Jurkat, Clone E6-1 (cell line): ENCODE measurements at places on chromosomes 5 and 9.

DNA sequence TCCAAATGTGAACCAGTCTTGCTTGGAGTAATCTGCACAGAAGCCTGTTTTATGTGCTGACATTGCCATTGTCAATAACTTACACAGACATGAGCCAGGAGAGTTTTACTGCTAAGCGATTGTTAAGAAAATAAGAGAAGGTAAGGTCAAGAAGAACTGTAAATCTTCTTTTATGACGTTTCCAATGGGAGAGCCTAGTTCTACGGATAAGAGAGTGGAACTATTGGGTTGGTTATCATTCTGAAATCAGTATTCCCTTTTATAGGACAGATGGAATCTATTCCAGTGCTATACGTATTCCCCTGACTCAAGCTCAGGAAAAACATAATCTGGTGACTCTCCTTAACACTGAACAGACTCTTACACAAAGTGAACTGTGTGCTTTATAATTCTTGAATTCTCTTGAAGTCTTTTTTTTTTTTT lies 137.9 kb upstream of the OTULINL start:
- no peak for DNase-seq

DNA sequence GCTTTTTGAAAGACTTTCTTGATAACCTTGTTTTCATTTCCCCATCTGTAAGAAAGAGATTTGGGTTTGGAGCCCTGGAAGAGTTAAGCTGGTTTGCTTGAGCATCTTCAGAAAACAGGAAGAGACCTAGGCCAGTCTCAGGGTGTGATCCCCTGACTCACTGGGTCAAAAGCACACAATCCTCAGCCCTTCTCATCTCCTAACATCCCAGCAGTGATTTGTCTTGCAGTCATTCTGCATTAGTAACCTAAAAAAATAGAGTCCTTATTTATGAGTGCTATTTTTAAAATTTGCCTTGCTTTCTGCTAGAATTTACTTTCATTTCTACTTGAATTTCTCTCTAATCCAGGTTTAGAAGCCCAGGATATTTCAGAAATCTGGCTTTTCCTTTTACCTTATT lies 16.4 kb upstream of the ARSB start:
- DNase-seq: no peak

- no peak for DNase-seq
Observed at GRCh38 chr9:121700165-121700831, 48.9 kb downstream of the DAB2IP start.

GRCh38 chr5:12272389-12272788 lies 368.1 kb upstream of the CTNND2 start:
- no peak for DNase-seq

GRCh38 chr5:113514289-113514635 lies 768 bp downstream of the YTHDC2 start:
- no peak for DNase-seq

- no peak for DNase-seq
Observed at GRCh38 chr5:111598996-111599395, 86.7 kb upstream of the STARD4 start.

GRCh38 chr9:37191403-37192089 lies 71.2 kb downstream of the ZCCHC7 start:
- no peak for DNase-seq

- DNase-seq: peak; percentile 86
Observed at GRCh38 chr5:138337685-138338410, at the start of gene FAM53C. Gene FAM53C (plus strand): TSS chr5:138338266. CDS start chr5:138341336, 3,070 bp downstream.

GRCh38 chr9:128393970-128394369 lies 22.8 kb downstream of the URM1 start:
- DNase-seq: no peak

DNA sequence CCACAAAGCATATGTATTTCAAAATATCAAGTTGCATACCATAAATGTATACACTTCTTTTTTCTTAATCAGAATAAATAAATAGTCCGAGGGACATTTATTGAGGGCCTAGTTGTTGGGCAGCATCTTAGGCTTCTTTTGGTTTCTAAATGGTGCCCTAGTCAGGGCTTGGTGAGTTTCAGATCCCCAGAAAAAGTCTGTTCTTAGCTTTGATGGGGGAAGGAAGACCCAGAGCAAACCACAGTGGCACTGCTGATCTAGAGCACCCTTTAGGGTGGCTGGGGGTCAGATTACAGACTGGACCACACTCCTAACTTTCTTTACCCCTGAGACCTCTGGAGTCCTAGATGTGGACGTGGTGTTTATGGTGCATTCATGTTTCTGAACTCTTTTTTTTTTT lies 97.8 kb downstream of the C9orf152 start:
- DNase-seq: no peak

DNA sequence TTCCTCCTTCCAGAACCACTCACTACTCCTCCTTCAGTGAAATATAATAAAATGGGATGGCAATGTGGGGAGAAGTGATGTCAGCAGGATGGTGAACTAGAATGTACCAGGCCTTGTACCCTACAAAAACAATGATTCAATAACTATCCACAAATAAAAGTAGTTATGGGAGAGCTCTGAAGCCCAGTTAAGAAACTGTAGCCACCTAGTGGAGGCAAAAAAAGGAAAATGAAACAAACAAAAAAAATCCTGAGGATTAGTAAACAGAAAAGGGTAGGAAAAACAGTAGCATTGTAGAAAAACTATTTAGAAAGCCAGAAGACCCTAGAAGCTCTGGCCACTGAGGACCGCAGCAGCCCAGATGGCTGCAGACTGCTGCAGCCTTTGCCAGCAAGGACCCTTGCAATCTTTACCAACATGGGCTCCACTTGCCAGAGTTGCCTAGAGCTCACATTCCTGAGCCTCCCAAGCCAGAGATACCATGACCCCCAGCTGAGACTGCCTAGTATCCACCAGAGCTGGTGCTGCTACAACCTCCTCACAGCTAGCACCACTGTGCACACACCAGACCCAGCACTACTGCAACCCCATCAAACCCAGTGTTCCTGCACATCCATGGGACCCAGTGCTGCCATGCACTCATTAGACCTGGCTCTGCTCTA lies 259.7 kb upstream of the MSX2 start:
- DNase-seq: no peak

GRCh38 chr5:147057051-147057450 lies 177.8 kb upstream of the STK32A start:
- no peak for DNase-seq

DNA sequence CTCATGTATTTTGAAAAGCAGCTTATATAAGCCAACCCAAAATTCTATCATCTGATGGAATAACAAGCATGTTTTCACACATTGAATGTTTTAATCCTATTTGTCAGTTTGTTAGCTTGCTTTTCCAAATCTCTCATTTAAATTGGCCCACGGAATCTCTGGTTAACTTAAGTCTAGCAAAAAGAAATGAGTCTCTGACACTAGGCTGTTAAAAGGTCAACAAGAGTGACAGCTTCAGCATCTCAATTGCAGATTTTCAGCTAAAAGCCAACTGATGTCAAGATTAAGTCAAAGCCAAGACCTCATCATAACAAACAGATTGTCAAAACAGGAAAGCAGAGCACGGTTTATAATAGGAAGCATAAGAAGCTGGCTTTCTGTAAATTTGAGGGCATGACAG lies 49.4 kb upstream of the CDH9 start:
- DNase-seq: no peak

GRCh38 chr5:91257301-91257700 lies 125.8 kb downstream of the ARRDC3 start:
- no peak for DNase-seq

DNA sequence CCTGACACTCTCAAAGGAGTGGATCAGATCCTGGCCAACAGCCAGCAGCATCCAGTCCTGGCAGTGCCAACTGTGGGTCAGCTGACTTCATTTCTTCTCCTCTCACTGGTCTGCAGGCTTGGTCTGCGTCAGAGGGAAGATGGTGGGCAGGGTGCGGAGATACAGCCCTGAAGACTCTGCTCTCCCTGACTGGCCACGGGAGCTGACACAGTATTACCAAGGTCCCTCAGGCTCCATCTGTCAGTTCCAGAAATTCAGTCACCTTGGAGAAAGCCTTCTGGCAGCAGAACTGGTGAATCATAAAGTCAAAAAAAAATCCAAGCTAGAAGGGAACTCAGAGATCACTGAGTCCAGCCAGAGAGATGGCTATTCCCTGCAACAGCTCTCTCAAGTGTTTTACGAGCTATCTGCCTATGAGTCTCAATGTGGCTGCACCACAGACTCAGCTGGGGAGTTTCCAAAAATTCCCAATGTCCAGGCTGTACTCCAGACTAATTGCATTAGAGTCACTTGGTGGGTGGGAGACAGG lies 27.9 kb downstream of the C1QTNF2 start:
- DNase-seq: no peak

DNA sequence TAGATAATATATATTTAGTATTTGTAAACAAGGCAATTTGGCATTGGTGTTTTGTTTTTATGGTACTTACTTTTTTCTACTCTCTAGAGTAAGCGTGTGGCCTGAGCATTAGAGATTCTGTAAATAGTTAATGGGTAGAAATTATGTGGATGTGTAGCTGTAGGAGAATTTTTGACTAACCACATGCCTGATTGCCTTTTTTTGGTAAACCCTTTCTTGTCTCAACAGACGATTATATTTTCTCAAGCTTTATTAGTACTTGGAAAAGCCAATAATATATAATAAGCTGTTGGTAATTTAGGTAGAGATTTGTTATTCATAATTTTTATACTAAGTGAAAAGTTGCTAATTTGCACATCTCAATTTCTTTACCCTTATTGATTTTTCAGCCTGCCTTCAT lies 76.8 kb downstream of the FCHO2 start:
- DNase-seq: no peak

- no peak for DNase-seq
Observed at GRCh38 chr9:91549177-91549576, 125.5 kb upstream of the NFIL3 start.

GRCh38 chr5:127885176-127885575 lies 182.0 kb downstream of the CCDC192 start:
- no peak for DNase-seq

GRCh38 chr9:89564346-89564878 lies 40.4 kb upstream of the GADD45G start:
- no peak for DNase-seq

GRCh38 chr9:90827181-90827871 lies 25.7 kb downstream of the SYK start:
- DNase-seq: no peak

- peak; percentile 42 for DNase-seq
Observed at GRCh38 chr9:86034863-86035734, 64.3 kb downstream of the GOLM1 start.

- DNase-seq: no peak
Observed at GRCh38 chr9:20742833-20743232, 58.8 kb downstream of the FOCAD start.

GRCh38 chr5:177195307-177195952 lies 61.9 kb downstream of the NSD1 start:
- DNase-seq: no peak

GRCh38 chr5:58902765-58903164 lies 319.9 kb downstream of the RAB3C start:
- DNase-seq: no peak

- DNase-seq: no peak
Observed at GRCh38 chr5:3684118-3684517, 88.5 kb downstream of the IRX1 start.

DNA sequence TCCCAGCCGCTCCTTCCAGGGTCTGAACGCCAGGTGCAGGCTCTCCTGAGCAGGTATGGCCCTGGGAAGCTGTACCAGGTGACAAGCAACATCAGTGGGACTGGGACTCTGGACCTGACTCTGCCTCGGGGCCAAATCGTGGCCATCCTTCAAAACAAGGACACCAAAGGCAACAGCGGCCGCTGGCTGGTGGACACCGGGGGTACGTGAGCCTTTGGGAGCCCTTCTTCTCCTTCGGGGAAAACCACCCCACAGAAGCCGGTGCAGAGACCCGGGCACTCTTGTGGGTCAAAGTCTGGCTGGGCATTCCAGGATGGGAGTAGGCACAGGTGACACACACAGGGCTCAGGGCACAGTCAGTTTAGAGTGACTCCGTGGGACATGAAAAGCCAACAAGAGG lies 45.8 kb downstream of the ARHGEF37 start:
- no peak for DNase-seq

- no peak for DNase-seq
Observed at GRCh38 chr5:41157272-41157894, 55.9 kb downstream of the C6 start.

DNA sequence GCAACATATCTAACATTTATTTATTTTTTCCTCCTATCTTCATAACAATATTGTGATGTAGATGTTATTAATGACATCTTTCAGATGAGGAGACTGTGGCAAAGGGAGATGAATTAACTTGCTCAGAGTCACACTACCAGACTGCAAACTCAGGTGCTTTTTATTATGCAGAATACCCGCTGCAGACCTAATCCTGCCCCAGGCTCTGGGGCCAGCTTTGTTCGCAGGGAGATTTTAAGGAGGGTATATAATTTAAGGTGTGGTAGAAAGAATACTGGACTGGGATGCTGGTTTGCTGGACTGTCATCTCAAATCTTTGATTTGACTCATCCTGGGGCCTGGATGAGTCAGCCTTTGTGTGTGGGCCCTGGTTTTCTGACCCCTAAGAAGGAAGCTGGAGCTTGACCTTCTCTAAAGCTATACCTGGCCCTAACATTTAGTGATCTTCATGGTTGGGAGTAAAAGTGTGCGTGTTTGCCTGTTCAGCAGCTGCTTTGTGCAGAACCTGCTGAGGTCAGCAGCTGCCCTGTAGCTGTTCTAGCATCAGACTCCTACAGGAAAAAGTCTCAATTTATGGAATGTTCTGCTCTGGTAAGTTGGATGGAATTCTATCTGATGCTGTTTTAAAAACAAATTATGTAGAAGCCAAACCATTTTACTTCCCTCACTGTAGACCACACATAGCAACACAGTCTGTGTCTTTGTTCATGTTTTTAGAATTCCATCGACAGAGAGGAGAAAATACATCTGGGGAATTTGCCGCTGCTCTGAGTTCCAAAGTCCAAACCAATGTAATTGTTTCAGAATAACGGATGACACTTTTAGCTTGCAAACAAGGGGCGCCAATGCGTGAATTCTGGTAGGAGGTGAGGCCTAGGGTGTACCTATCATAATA lies 4.5 kb downstream of the SLC36A1 start:
- DNase-seq: no peak

- DNase-seq: no peak
Observed at GRCh38 chr9:110129425-110129824, 78.5 kb downstream of the C9orf152 start.

DNA sequence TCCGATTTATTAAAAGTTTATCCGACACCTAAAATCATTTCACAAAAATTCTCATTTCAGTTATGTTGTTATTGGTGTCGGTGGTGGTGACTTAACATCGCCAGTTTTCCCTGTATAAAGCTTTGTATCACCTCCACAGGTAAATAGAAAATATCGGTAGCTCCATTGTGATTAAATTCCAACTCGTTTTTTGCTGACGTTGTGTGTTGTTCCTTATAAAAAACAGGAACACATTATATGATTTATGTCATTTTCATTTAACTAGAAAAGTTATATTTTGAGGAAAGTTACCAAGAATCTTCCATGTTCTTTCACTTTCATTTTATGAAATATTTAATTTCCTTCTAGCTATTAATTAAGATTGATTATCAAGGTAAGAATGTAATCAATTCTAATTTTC lies 635.9 kb downstream of the CDH18 start:
- no peak for DNase-seq

GRCh38 chr5:167452136-167452535 lies 839.3 kb upstream of the WWC1 start:
- DNase-seq: no peak
